Suppressor macrophage treated with lipopolysaccharide for 1 hour (primary cell): ENCODE measurements at places on chromosomes 12 and 14.
A peak's percentile ranks its signal among the peaks of the same experiment; 100 is the strongest.

- DNase-seq: peak; percentile 10
These were observed 279.3 kb upstream of the DDHD1 start for GRCh38 chr14:53432378-53432802.

DNA sequence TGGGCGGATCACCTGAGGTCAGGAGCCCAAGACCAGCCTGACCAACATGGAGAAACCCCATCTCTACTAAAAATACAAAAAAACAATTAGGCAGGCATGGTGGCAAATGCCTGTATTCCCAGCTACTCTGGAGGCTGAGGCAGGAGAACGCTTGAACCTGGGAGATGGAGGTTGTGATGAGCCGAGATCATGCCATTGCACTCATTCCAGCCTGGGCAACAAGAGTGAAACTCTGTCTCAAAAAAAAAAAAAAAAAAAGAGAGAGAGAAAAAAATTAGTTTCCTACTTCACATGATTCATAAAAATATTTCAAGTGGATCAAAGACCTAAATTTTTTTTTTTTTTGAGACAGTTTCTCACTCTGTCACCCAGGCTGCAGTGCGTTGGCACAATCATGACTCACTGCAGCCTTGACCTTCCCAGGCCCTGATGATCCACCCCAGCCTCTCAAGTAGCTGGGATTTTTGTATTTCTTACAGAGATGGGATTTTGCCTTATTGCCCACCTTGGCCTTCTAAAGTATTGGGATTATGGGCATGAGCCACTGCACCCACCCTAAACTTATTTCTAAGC lies 24.9 kb downstream of the FCF1 start:
- DNase-seq: peak; percentile 59

DNA sequence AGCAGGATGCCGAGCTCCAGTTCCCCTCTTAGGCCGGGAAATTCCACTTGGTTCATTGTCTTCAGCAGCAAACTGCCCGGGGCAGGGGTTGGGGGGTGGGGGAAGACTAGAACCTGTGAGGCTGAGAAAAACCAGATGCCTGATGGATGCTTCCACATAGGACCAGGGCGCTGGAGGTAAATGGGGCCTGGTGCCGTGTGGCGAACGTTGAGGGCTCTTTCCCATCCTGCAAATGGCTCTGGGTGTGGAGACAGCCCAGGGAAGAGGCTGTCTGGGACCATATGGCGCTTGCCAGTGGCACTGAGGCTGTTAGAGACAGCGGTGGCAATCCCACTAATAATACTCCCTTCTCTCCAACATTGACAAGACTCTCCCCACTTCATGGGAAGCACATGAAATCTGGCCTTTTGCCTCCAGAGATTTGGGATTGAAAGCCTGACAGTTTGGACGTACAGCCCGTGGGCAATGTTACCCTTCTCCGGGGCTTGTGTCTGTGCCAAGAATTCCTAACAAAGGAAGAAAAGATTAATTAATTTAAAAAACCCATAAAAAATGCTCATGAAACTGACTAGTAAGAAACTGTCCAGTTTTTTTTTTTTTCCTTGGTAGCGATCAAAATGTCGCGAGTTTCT lies 44.5 kb downstream of the MAP1LC3B2 start:
- DNase-seq: no peak

GRCh38 chr14:83614956-83615355 lies 1915.0 kb upstream of the FLRT2 start:
- DNase-seq: no peak

GRCh38 chr12:75937486-75937885 lies 94.1 kb downstream of the PHLDA1 start:
- DNase-seq: peak; percentile 28

GRCh38 chr12:76446090-76446489 lies 97.9 kb upstream of the BBS10 start:
- DNase-seq: no peak

DNA sequence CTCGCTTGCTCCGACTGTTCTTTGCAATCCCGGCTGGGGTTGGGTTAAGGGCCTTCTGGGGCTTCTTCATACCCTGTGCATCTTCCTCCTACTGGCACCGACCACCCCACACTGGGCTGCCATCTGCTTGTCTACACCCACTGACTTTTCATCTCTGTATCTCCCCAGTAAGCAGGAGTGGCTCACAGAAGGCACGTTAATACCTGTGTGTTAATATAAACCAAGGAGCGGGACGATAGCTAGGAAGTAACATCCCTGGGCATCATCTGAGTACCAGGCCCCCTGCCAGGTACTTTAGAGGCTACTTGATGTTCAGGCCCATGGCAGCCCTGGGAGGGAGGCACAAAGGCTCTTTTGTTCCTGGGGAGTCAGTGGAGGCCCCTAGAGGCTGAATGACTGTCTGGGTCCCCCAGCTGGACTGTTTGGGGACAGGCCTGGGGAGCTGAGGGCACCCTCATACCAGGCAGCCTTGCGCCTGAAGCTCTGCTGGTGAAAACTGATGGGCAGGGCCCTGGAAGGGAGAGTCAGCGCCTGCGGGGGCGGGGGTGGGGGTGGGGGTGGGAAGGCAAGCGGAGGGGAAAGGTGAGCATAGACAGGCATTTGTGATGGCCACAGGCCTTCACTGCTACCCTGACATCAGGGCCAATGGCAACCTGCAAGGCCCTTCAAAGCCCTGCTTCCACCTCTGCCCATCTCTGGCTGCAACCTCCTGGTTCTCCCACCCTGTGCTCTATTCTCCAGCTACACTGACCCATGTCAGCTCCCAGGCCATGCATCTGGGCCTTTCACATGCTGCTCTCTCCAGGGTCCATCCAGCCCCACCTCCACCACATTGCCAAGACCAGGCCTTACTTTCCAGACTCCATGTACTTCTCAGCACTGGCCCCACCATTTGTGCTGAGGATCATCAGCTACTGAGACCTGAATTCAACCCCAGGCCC lies 34.2 kb upstream of the DEGS2 start:
- DNase-seq: no peak

- DNase-seq: no peak
These were observed 10.6 kb downstream of the TMEM121 start for GRCh38 chr14:105536691-105537579.

- peak; percentile 46 for DNase-seq
These were observed 29.3 kb upstream of the CPNE8 start for GRCh38 chr12:38934686-38935085.

GRCh38 chr14:102840771-102841528 lies 63.7 kb downstream of the TRAF3 start:
- DNase-seq: peak; percentile 44

DNA sequence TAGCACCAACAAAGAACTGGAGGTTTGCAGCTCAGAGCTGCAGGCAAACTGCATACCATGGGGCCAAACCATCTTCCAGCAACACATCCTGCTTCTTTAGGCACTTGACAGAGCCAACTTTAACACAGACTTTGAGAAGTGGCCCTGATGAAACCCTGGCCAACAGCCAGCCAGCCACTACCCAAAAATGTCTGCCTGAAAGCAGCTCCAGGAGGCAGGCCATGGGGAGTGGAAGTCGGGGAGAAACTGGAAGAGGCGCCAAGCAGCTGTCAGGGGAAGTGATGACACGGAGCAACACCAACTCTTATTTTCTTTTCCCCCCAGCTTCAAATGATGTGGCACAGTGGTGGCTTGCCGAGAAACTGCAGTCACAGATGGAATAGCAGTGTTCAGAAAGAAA lies 110.9 kb upstream of the PLXNC1 start:
- no peak for DNase-seq

DNA sequence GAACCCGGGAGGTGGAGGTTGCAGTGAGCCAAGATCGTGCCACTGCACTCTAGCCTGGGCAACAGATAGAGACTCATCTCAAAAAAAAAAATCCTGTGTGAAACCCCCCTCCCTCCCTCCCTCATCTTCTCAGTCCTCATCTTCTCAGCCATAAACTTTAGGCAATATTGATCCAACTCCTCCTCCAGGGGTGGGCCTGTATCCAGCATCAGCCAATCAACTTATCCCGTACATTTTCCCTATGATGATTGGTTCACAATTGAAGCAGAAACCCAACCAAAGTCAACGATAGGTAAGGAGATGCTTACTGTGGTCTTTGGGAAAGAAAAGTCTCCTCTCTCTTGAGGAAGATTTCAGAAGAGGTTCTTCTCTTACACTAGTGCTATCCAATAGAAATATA lies 33.5 kb upstream of the CIT start:
- DNase-seq: no peak

DNA sequence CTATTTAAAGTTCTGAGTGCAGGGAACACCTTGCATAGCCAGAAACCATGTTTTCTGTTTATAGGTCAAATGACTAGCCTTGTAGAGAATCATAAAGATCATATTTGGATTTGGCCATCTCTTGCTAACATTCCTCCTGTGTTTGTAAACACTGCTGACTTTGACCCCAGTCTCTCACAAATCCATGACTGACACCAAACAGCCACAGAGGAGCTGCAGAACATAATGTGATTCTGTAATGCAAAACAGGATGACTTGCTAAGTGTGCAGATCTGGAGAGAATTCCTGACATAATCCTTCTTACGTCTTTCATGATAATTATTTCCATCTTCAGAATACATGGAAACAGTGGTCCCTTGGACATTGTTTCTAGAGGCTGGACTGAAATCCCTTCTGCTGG lies 211.8 kb downstream of the BMP4 start:
- no peak for DNase-seq

DNA sequence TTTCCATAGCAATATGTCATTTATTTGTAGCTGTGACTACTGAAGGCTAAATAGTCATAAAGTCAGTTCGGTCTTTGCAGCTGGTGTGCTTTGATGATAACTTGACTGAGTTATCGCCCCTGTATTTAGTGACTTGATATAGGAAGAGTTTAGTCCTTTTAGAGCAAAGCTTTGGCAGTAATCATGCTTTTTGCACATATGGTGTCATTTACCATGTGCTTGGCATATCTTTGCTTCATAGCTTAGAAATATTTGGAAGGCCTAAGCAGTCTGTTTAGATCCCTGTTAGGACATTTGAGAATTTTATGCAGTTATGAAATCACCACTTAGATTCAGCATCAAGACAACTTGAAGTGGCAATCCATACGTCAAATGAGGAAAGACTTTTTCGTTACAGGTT lies 31.6 kb downstream of the POLR3B start:
- DNase-seq: no peak

DNA sequence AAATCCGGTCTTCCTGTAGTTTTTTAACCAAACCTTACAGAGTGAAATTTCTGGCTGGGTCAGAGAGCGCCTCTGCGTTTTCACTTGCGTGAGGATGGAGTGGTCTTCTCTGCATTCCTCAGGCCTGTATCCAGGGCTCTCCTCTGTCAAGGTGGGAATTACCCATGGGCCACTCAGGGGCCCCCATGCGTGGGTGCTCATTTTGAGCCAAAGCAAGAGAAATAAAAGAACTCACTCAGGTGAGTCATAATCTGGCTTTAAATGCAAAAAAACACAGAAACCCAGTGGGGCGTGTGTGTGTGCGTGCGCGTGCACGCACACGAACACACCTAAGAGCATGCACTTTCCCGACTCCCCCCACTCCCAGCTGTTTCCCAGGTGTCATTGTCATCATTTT lies 104.0 kb upstream of the PWP1 start:
- DNase-seq: no peak

GRCh38 chr12:30045171-30045570 lies 261.4 kb upstream of the TMTC1 start:
- DNase-seq: no peak

GRCh38 chr12:109124878-109125648 lies 8.7 kb downstream of the ACACB start:
- DNase-seq: no peak

GRCh38 chr14:29348504-29348903 lies 579.1 kb downstream of the PRKD1 start:
- no peak for DNase-seq

- DNase-seq: peak; percentile 28
These were observed 46.9 kb upstream of the IGF1 start for GRCh38 chr12:102527171-102527720.

DNA sequence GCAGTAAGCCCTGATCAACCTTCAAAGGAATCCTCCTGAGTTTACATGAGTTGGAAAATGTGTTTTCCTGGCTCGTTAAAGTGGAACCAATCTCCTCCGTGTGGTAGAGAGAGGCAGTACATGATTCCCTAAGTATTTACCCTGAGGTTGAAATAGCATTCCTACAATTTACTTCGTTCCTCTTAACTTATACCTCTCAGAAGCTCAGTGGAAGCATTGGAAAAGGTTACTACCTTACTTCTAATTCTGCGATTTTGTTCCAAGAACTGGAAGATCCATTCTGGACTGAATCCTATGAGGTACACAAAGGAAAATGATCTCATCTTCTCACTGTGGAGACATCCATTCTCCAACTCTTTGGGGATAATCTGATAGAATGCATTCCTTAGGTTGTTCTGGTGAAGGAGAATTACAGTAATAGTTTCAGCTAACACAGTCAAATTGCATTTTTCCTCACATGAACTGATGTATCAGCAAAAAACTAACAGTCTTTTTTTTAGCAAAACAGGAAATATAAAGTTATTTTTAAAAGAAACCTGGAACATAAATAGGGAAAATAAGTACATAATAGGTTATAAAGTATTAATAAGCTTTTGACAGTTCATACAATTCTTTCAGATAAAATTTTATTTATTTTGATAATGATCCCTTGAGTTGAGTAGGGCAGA lies 475.6 kb downstream of the PDZRN4 start:
- DNase-seq: peak; percentile 42

GRCh38 chr12:10529603-10530002 lies 23.9 kb downstream of the EIF2S3B start:
- no peak for DNase-seq

- no peak for DNase-seq
These were observed 12.8 kb downstream of the TUNAR start for GRCh38 chr14:95889236-95889979.

DNA sequence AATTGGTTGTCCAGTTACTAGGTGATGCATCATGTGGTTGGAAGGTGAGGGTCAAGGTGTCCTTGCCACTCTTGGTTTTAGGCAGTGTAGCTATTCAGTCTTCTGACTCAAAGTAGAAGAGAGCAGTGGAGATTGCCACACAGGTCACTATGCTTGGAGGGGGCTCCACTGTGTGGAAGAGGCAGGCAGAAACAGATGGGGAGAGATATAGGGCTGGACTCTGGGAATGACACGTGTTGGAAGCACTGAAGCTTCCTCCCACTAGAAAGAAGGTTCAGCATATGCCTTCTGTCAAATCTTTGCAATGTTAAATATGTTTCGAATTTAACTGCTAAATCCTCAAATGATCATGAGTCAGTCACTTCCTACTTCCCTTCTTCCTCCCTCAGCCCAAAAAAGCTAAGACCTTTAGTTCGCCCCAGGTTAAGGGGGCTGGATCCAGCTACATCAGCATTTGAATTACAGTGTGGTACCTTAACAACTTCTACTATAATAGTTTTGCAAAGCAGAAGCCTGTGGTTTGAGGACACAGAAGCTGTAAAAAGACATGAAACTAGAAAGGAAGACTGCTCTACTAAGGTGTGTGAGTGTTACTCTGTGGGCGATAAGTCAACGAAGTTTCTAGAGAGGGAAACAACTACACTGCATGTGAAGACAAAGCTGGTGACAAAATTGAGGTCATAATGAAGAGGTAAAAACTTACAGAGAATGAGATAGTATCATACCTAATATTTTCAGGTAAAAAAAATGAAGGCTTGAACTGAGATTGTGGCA lies 228.0 kb downstream of the NELL2 start:
- DNase-seq: no peak

DNA sequence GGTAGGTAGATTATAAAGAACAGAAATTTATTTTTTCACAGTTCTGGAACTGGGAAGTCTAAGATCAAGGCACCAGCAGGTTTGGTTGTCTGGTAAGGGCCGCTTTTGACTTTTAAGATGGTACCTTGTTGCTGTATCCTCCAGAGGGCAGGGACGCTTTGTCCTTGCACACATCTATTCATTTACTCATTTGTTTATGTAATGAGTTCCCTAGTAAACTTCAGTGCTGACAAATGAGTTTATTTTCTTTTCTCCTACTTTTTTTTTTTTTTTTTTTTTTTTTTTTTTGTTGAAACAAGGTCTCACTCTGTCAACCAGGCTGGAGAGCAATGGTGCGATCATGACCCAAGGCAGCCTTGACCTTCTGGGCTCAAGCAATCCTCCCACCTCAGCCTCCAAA lies 195.7 kb downstream of the FBXL14 start:
- no peak for DNase-seq
